ENCODE measurements at places on chromosomes 5 and 9.

- peak; percentile 28 for DNase-seq
These were observed 1.9 kb downstream of the GPBP1 start for GRCh38 chr5:57175551-57176309.

- DNase-seq = no peak
These were observed 88.9 kb downstream of the SLF1 start for GRCh38 chr5:94707359-94707758.

DNA sequence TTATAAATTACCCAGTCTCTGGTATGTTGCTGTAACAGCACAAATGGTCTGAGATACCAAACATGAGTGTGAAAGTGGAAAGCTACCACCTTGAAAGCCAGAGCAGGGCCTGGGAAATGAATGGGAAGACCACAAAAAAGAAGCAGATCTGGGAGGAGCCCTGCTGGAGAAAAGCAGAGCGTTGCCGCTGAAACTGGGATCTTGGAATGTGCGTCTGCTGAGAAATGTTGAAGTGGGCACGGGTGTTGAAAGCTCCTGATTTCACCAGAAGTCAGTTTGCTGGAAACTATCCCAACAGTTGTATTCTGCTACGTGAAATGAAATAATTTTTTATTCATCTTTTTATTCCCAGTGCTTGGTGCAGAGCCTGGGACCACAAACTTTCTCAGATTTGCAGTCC is 40.0 kb downstream of the NUDT12 start:
- DNase-seq = no peak

DNA sequence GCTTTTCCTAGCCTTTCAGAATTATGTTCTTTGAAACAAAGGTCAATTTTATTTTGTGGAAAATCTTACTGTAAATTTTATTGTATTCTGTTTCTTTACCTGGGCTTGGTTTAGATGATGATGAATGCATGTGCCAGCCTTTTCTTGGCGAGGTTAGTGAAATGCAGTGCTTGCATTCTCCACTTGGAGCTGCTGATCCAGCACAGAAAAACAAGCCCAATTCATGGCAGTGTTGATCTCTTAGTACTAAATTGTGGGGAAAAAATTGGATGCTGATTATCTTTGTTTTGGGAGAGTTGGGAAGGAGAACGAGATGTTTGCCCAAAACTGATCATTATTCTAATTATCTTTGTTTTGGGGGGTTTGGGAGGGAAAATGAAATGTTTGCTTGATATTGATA is 3.7 kb downstream of the HABP4 start:
- no peak for DNase-seq

DNA sequence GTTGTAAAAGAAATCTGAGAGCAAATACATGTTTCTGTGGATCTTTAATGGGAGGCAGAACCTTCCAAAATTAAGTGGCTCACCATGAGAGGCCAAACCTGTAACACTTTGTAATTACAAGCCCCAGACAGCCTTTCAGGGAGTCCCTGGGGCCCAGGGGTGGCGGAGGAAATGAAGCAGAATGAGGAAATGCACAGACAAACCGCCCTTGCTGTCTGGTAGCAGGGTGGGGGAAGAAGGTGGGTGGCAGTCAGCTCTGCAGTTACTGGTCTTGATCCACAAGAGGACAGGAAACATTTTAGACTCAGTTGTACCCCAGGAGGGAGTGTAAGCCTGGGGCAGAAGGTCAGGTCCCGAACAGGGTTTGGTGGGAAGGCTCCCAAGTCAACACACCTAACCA is 6.5 kb downstream of the ARL14EPL start:
- DNase-seq = no peak

DNA sequence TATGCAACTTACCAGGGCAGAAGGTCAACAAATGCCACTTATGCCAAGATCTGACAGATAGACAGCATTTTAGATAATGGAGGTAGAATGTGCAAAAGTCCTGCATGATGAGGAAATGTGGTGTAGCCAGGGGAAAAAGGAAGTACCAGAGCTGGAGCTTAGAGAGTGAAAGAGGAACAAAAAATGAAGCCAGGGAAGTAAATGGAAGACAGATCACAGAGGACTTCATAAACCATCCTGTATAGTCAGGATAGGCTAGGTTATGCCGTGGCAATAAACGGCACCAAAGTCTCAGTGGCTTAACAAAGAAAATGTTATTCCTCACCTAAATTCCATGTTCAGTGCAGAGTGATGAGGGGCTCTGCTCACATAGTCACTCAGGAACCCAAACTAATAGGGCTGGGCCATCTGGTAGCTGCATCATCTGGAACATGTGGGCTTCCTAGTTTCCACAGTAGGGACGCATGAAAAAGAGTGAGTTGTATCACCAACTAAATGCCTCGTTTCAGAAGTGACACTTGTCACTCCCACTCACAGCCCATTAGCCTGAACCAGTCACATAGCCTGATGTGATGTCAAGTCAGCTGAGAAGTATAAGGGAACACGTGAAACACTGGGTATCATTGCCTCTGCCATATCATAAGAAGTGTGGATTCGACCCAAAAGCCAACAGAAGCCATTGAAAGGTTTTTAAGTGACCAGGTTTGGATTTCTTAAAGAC is 70.3 kb downstream of the SH3RF2 start:
- no peak for DNase-seq

DNA sequence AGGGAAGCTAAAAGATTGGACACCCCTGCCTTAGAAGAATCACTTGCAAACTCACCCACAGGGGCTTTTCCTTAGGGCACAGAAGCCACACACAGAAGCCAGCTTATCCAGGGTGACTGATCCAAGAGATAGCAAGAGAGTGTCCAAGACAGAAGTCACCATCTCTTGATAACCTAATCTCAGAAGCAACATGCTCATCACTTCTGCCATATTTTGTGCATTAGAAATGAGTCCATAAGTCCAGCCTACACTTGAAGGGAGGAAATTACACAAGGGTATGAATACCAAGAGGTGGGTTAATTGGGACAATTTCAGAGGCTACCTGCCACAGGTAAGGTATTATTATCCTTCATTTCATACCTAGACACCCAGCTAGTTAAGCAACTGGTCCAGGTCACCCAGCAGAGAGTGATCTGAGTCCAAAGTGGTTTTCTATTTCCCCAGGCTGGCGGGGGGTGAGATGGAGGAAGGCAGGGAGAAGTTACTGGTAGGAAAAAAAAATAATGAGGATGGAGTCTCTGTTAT is 3.7 kb upstream of the ERGIC1 start:
- DNase-seq = no peak

DNA sequence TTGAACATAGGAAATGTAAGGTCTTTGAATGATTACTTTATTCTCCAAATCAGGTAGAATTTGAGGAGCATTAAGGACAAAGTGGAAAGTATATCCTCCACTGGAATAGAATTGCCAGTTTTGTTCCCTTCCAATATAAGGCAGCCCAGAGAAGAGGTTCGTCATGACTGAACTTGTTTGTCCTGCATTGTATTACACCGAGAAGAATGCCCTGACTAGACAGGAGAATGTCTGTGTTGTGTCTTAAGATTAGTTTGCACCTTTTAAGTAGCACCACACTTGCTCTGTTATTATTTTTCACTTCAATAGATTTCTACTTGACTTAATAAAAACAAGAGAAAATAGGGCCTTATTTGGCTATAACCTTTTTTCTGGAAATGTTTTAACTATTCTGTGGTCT is 586.2 kb upstream of the PTGER4 start:
- DNase-seq = no peak

DNA sequence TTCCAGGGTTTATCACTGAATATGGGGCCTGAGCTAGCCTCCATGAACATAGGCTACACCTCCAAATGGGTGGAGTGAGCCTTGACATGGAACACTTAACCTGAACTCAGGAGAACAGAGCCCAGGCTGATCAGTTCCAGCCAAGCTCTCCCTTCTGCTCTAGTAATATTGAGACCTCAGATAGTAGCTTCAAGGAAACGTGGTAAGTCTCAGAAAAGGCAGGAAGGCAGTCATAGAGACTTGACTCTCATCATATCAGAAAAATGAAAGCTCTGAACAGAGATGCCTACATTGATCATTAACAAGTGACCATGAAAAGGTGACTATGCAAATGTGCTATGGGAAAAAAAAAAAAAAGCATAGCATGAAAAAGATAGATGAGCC is 40.5 kb upstream of the MYO10 start:
- no peak for DNase-seq

DNA sequence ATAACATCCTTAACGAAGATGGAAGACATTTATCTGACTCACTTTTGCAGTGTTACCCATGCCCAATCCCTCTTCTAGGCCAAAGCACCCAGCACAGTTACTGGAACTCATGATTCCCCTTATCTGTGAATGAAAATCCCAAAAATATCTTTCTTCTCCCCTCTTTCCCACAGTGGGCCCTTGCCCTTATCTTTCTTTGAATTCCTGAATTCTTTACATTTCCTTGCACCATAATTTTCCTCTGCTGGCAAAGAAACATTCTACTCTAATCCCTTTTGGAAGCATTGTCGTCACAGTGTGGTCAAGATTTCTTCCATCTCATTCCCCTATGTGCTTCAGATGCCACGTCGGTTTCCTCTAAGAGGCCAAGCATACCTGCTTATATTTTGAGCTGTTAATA is 135.9 kb upstream of the LIFR start:
- no peak for DNase-seq

DNA sequence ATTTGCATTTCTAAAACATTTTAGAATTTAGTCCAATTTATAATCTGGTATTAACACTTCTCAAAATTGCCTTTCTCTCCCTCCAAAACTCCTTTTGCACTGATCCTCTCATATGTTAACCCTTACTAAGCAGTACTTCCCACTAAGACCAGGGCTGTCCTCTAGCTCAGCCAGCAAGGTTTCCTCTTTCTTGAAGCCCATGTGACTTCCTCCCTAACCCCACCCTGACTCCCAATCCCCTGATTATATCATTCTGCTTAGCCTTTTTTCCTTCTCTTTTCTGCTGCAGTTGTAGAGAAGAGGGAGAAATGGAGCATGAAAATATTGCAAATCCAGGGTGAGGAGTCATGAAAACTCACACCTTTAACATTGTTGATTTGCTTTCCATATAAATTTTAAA is 241.7 kb downstream of the MCTP1 start:
- DNase-seq = no peak

DNA sequence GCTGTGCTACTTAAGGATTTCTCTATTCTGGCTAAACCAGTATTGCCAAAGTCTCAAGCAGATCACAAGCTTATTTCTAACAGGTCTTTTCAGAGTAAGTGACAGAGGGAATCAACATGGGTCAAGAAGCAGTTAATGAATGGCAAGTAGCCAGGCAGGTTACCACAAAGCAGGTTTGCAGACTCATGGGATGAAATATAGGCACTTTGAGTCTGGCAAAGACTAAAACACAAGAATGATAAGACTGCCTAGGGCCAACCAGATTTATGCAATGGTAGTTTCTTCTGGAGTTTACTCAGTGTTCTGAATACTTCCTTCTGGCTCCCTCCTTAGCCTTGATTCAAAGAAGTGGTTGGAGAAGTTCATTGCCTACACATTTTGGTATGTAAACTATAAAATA is 3.6 kb downstream of the HMGCS1 start:
- no peak for DNase-seq

DNA sequence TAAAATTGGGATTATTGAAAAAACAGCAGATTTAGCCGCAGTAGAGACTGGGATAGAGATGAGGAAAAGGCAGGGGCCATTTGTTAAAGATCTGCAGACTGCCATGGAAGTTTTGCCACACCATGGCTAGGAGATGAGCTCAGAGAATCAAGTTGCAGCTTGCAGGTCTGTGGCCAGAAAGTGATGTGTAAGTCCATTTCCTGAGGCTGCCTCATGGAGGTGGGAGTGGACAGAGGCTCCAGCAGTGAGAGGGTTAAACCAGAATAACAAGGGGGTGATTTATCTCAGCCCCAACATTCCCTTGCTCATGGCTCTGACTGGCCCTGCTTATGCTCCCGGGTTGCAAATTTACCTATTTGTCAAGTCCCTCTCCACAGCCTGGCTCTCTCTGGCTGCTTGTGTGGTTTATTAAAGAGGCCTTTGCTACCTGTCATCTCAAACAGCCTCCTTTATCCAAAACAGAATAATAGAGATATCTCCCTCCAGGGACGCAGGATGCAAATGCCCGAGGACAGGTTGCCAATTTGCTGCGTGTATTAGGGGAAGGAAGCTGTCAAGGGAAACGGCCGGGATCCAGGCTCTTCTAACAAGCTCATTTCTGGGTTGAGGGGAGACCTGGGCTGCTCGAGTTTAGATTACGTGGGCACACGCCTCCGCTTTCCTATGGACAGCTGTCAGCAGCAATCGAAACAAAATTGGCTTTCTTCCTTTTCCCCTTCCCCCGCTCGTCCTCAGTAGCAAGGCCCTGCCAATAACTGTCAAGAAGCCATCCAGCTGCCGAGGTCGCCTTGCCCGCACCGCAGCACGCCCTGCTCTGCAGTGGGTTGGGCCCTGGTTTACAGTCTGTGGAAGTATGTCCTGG is 72.8 kb upstream of the PITX1 start:
- no peak for DNase-seq

DNA sequence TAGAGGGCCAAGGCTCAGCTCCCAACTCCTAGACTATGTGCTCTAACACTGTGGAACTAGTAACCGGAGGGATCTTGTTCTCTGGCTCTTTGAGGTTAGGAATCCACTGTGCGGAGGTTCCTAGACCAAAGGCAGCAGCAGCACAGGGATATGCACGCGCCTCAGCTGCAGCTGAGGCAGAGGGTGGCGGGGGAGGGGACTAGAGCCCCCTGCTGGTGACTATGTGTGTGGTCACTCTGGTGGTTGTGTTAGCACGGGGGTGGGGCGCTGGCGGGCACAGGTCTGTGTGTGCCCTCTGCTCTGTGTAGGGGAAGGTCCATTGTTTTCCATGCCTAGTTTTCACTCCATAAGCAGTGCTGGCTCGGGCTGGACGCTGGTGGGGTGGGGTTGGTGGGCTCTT is 458.0 kb upstream of the IZUMO3 start:
- DNase-seq = no peak

GRCh38 chr5:66877843-66878242 is 281.6 kb downstream of the MAST4 start:
- DNase-seq = no peak

GRCh38 chr5:131976414-131977211 is 31.1 kb upstream of the MEIKIN start:
- DNase-seq = no peak

- no peak for DNase-seq
These were observed 3.2 kb downstream of the COMMD10 start for GRCh38 chr5:116088062-116088461.

DNA sequence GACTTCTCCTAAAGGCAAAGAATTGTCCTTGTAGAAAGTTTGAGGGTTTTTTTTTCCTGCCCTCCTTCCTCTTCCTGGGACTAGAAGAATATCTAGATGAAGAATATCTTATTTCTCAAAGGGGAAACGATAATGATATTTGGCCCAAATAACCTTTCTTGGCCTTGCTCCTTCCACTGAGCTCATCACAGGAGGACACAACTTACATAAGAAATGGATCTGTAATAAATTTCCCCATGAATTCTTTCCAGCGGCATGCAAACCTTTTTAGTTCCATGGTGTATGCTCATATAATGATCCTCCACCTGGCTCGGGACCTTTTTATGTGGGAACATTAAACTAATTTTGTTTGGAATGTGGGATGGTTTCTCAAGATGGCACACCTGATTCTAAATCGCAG is 304.4 kb downstream of the DMRT2 start:
- DNase-seq = no peak

GRCh38 chr9:38287420-38287985 is 105.0 kb upstream of the ALDH1B1 start:
- no peak for DNase-seq

- DNase-seq = no peak
These were observed 35.8 kb upstream of the MAST4 start for GRCh38 chr5:66560371-66560770.

Data from activated T-helper 2 cell treated with anti-CD3 and anti-CD28 coated beads, Interferon-gamma antibody, Interleukin-2, Interleukin-4, amounts not matched to agents 10 μg/mL and 5 μg/mL and 100 μg/mL, durations not matched to agents 14 hours and 24 hours and 36 hours (primary cell).